ENCODE measurements at places on chromosomes 6 and 20. TPM values are rescaled to one million over a fixed set of nuclear protein-coding genes. Genes with fewer than 3 reads are reported as not detected.

The FLRT3 gene
- 0.75 TPM for total RNA-seq

The CRIP3 gene
- 2.2 TPM for total RNA-seq

The TGM2 gene
- 561 TPM for total RNA-seq

The SMIM13 gene
- 9.5 TPM for total RNA-seq

The DYNLT2 gene
- 1.2 TPM for total RNA-seq

The ZBTB9 gene
- total RNA-seq: 4.2 TPM

The MYLK4 gene
- total RNA-seq: 1.7 TPM

The SLC35A1 gene
- 15.0 TPM for total RNA-seq

The KIF3B gene
- 28.0 TPM for total RNA-seq

The MUC21 gene
- not detected for total RNA-seq

The TRERF1 gene
- total RNA-seq: 2.7 TPM

The ZNF391 gene
- 4.5 TPM for total RNA-seq

DNA sequence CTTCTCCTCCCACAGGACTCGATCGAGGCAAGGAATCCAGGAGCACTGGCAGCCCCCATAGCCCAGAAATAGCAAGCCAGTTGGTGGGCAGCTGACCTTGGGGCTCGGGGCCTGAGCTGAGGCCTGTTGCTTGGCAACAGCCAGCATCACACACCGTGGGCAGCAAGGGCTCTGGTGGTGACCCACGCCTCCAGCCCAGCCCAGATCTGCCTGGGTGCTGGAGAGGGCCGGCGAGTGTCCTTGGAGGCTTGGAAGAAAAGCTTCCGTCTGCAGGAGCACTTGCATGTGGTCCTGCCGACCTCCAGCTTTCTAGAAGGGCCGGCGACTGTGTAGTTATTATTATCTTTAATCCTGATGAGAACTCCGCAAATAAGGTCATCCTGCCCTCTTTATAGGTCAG is 67.3 kb downstream of the STK35 start:
- no peak for DNase-seq

DNA sequence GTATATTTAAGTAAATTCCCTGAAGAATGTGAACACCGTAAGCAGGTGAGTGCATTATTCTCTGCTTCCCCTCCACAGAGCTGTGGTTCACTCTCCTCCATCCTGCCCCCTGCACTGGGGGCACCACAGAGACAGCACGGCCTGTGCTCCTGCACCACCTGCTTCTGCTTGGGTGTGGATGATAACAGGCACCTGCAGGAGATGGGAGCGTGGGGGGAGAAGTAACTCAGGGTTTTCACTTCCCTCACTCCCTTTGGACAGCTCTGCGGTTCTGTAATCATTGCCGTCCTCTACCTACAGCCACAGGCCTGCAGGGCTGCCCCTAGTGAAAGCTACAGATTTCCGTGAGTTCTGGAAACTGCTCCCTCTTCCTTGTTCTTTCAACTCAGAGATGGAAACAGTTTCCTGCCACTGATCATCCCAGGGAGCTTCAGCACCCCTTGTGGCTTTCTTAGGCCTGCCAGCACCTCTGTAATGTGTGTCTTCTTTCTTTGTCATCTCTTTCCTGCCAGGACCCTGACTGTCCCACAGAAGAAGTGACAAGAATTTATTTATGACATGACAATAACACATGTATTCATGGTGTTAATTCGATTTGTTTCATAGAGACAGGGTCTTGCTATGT is 21.3 kb upstream of the MICB start:
- no peak for DNase-seq

- DNase-seq: no peak
These were observed 2.2 kb upstream of the SNPH start for GRCh38 chr20:1263853-1264252.

DNA sequence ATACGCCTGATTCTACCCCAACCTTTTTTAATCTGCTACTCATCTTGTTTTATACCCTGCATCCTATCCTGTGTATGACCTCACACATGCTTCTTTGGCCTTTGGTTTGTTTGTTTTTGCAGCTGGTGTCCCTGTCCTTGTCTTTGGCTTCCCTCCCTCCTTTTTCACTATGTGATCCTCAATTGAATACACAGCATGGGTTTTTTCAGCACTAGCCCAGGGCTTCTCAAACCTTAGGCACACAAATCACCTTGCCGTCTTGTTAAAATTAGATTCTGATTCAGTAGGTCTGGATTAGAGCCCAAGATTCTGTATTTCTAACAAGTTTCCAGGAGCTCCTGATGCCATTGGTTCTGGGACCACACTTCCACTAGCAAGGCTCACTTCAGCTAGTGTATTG is 321.5 kb upstream of the MAN1A1 start:
- DNase-seq: no peak

DNA sequence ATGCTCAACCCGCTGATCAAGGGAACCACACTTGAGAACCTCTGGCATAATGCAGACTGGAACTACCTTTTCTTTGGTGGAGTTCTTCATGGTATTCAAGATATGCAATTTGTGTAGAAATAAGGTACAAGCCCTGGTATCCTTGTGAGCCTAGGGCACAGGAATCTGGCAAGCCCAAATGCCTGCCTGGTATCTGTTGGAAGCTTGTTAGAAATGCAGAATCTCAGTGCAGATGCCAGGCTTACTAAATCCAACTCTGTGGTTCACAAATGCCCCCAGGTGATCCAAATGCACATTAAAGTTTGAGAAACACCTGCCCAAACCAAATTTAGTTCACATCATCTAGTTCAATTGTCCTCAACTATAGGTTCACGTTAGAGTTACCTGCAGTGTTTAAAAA is 159.8 kb upstream of the LAMP5 start:
- no peak for DNase-seq

DNA sequence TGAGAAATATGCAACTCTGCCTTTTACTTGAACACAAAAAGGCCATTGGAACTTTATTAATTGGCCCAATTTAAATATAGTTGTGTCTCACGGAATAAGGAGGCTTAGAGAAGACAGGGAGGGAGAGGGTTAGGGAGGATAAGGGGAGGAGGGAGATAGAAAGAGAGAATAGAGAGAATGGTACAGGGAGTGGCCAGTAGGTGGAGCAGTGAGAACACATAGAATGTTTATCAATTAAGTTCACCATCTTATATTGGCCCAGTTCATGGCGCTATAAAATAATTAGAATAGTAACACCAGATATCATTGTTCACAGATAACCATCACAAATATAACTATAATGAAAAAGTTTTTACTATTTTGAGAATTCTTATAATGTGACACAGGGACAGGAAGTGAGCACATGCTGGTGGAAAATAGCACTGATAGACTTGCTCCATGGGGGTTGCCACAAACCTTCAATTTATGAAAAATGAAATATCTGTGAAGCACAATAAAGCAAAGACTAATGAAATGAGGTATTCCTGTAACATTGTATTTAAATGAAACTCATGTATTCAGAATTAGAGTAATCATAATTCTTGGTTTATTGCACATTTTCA is 374.1 kb upstream of the MANEA start:
- DNase-seq: no peak

DNA sequence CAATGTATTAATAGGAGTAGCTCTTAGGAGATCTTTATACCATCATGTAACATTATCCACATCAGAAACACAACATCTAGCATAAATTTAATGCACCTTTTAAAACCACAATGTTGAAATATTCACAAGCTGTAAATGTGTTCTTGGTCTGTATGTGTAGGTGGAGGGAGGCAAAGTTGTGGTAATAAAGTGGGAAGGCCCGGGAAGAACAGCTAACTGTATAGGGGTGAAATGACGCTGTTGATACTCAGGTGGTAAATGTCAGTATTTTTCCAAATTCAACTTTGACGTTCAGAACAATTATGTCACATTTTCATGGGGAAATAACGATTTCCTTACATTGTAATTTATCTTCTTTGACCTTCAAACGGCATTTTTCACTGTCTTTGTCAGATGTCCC is 146.0 kb upstream of the STMND1 start:
- DNase-seq: no peak

DNA sequence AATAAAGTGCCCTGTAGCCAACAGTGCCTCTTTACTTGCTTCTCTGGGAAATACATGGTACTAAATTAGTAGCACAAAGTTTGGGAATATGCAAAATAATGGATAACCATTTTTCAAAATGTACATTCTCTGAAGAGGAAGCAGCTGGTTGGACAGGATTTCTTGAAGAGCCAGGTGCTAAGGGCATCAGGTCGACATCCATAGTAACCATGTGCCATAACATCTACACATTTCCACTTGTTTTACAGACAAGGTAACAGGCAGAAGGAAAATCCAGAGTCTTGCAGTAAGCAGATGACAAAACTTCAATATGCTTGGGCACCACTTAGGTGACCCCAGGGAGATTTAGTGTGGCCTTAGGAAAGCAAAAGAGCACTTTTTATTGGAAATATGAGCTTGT is 36.5 kb upstream of the SMIM28 start:
- no peak for DNase-seq

DNA sequence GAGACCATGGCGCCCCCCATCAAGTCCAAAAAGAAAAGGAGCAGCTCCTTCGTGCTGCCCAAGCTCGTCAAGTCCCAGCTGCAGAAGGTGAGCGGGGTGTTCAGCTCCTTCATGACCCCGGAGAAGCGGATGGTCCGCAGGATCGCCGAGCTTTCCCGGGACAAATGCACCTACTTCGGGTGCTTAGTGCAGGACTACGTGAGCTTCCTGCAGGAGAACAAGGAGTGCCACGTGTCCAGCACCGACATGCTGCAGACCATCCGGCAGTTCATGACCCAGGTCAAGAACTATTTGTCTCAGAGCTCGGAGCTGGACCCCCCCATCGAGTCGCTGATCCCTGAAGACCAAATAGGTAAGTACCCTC is 41.7 kb upstream of the NAA20 start:
- DNase-seq: no peak

DNA sequence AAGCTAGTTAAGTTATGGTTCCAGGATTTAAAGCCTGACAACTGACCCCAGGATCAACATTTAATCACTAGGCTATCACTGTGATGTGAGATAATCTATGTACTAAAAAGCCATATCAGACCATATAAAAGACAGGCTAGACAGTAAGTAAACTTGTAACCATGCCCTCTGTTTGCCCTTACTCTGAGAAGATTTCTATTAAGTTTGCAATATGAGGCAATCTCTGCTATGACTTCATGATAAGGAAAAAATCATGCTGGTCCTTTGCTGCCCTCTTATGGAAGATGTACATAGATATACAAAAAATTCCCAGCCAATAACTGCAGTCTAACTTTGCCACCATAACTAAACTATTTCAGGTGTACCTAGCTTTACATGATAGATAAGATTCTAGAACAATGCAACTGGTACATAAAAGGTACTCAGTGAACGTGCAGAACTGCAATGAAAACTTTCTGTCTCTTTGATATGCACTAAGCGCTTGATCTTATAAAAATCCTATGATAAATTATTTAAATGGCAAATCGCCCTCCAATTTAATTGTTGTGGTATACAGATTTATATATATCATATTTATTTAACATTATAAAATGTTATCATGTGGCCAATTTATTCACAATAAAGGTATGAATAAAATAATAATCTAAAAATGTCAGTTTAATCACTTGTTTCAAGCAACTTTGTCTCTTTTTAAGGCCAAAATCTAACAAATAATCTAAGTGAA is 70.5 kb downstream of the FAM217A start:
- DNase-seq: no peak

- peak; percentile 61 for DNase-seq
These were observed 86.5 kb downstream of the YTHDF1 start for GRCh38 chr20:63129376-63129965.

DNA sequence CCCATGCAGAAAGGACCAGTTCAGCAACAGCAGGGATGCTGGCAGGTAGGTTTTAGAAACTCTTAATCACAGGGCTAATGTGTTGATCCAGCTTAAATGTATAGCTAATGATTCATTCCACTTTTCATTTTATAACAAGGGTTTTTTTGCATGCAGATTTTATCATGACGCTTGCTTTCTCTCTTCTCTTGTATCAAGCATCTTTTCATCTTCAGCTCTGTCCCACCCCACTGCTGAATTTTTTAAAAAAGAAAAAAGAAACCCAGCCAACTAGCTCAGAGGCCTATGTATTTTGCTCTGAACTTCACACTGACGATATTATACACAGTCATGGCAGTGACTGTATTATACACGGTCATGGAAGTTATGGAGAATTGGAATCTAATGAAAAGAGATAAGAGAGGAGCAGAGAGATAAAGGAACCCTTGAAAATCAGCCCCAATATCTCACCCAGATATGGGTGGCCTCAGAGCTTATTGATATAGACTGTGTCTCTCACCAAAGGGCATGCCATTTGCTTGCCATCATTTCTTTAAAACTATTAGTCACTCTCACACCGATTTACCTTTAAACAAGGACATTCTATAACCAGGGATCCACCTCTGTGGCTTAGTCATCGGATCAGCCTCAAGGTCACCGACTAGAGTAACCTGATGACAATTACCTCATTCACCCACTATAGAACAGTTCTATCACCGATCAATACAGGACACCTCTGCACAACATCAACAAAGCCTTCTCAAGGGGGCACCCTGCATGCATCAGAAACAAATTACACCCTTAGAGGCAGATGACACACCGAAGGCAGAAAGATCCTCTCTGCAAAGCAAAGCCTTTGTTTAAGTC is 222.0 kb downstream of the ATXN1 start:
- no peak for DNase-seq

DNA sequence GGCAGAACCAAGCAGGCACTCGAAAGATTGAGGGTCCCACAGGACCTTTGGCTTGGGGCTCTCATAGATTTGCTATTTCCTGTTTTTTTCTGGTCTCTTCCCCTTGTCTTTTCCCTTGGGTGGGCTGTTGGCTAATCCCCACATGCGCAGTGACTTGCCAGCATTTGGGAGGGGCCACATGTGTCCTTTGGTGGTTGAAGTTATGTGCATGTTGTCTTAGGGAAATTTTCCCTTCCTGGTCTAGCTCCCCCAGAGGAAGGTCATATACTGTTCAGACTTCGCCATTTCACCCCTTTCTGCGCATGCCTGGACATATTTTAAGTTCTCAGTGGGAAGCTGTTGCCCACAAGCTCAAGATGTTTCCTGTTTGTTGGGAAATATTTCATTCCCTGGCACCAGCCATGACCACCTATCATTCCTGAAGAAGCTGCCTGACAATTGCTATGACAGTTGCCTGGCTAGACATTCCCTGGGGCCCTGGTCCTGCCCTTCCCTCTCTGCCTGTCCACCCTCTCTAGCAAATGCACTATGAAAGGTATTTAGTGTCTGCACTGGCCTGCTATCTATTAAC is 156.2 kb upstream of the THBS2 start:
- DNase-seq: no peak

DNA sequence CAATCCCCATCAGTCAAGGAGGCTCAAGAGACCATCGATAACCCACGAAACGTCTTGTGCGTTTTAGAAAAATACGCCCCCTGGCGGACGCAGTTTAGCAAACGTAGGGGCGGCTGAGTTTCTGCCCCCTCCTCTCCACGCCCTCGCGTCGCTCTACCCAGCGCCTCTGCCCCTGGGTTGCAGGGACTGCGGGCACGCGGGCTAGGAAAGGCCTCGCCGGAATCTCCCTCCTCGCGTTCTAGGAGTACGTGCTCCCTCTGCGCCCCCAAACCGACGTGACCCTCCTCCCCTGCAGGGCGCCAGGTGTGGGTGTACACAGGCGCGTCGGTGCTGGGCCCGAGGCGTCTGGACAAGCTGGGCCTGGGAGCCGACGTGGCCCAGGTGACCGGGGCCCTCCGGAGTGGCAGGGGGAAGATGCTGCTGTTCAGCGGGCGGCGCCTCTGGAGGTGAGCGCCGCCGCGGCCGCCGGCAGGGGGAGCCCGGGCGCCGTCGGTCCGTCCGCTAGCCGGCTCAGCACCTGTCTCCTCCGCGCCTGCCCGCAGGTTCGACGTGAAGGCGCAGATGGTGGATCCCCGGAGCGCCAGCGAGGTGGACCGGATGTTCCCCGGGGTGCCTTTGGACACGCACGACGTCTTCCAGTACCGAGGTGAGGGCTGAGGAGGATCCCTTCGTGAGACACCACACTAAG is 5.3 kb downstream of the MMP9 start:
- DNase-seq: no peak

- no peak for DNase-seq
These were observed 136.4 kb downstream of the IBTK start for GRCh38 chr6:82111114-82111513.

Measured in aorta (tissue), 5 donors.